ENCODE measurements at places on chromosomes 5 and 9. TPM values are rescaled to one million over a fixed set of nuclear protein-coding genes. Genes with fewer than 3 reads are reported as not detected.

DNA sequence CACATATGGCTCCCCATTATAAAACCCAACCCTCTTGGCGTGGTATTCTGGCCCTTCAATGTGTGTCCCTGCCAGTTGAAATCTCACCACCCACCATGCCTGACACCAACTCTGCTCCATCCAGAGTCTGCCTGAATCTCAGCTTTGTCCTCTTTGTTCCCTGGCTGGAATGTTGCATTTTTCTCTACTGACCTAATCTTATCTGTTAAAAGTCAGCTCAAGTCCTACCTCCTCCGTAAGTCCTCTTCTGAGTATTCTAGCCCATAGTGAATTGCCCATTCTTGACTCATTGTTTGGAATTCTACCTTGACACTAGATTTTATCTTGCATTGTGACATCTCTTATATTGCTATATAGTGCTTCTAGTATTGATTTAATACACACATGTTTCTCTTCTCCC is 207.1 kb upstream of the VLDLR start:
- H3K4me3 ChIP-seq: no peak overlapping the region
- no peak overlapping the region for H3K27ac ChIP-seq
- H3K36me3 ChIP-seq: no peaks in the 10 kb centered on the region

- H3K27me3 ChIP-seq: no peaks in the 10 kb centered on the region
- no peak overlapping the region for H3K27ac ChIP-seq
- peaks cover 32% of the 10 kb centered on the region for H3K4me1 ChIP-seq
- no peak overlapping the region for H3K4me3 ChIP-seq
Observed at GRCh38 chr5:150111122-150111521, 24.8 kb upstream of the CSF1R start.

DNA sequence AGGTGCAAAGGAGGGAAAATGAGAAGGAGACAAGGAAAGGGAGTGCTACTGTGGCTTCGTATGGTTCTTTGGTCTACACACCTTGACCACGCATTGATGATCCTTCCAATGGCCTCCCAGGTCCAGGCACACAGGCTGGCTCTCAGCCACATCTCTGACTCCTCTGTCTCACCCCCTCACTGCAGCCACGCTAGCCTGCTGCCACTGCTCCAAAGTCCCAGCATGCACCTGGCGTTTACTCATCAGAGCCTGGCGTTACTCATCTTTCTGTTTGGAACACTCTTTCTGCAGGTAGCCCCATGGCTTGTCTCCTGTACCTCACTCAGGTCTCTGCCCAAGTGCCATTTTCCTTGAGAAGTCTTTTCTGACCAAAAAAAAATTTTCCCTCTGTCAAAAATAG is 195.5 kb downstream of the SNCAIP start:
- no peak overlapping the region for H3K4me3 ChIP-seq
- no peaks in the 10 kb centered on the region for H3K27me3 ChIP-seq
- H3K4me1 ChIP-seq: no peaks in the 10 kb centered on the region

DNA sequence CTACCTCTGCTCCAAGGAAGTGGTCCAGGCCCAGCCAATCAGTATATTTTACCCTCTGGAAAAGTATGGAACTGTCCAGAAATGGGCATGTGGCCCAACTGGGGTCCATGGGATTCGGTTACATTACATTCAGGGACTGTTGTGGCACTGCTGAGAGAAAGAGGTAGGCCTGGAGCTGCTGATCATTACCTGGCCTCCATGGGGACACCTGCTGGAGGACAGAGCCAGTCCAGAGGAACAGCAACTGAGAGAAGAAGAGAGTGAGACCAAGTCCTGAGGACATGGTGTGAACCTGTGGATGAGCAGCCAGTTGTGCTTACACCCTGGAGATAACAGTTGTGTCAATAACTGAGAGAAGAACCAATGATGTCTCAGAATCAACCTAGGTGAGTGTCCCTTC is 48.2 kb downstream of the HMHB1 start:
- no peaks in the 10 kb centered on the region for H3K27me3 ChIP-seq
- no peak overlapping the region for H3K27ac ChIP-seq
- H3K4me1 ChIP-seq: no peaks in the 10 kb centered on the region
- no peak for DNase-seq

GRCh38 chr5:5159282-5160103 is 19.4 kb downstream of the ADAMTS16 start:
- no peaks in the 10 kb centered on the region for H3K4me1 ChIP-seq
- H3K36me3 ChIP-seq: no peaks in the 10 kb centered on the region
- no peaks in the 10 kb centered on the region for H3K27me3 ChIP-seq
- H3K27ac ChIP-seq: no peak overlapping the region

GRCh38 chr9:135183528-135184180 is 96.2 kb downstream of the OLFM1 start:
- H3K27me3 ChIP-seq: no peaks in the 10 kb centered on the region
- H3K27ac ChIP-seq: no peak overlapping the region
- no peaks in the 10 kb centered on the region for H3K36me3 ChIP-seq
- DNase-seq: no peak
- H3K4me1 ChIP-seq: no peaks in the 10 kb centered on the region

DNA sequence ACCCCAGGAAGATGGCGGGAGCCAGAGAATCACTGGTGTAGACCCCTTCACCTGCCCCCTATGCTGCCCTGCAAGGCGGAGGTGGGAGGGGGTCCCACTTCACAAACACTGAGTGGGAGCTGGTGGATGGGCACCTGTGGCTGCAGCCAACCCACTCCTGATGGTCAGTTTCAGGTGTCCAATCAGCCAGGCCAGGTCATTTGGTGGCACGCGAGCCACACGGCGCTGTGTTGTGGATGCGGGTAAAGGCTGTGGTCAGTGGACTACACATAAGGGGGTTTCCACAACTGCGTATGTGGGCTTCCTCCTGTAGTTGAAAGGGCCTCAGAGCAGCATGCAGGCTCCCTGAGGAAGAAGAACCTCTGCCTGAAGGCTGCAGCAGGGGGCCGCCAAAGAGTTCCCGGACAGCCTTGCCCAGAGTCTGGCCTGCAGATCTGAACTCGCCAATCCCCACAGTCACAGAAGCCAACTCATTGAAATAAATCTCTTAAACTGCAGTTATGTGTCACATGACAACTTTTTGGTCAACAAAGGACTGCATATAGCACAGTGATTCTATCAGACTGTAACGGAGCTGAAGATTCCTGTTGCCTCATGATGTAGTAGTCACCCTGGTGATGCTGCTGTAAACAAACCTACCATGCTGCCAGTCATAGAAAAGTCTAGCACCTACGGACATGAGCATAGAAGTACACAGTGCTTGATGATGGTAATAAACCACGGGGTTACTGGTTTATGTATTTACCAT is 284.7 kb upstream of the IRX2 start:
- H3K4me3 ChIP-seq: no peak overlapping the region
- H3K27me3 ChIP-seq: no peaks in the 10 kb centered on the region
- H3K4me1 ChIP-seq: no peaks in the 10 kb centered on the region
- H3K27ac ChIP-seq: no peak overlapping the region
- no peak for DNase-seq

DNA sequence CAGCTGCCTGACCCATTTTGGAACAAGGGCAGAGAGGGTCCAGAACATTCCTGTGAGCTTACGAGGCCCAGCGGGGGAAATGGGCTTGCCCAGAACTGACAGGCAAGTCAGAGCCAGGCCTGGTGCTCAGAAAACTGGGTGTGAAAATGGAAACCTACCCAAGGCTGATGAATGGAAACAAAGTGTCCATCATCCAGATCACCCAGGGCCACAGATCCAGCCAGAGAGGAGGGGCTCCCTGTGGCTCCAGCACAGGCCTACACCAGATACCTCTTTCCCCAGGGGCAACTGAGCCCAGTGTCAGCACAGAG is 3.1 kb downstream of the CLTB start:
- no peak overlapping the region for H3K4me3 ChIP-seq
- H3K4me1 ChIP-seq: peaks cover 17% of the 10 kb centered on the region

GRCh38 chr5:6780802-6781391 is 67.7 kb downstream of the TENT4A start:
- H3K4me3 ChIP-seq: no peak overlapping the region
- no peak overlapping the region for H3K27ac ChIP-seq
- H3K36me3 ChIP-seq: no peaks in the 10 kb centered on the region
- no peak for DNase-seq
- H3K4me1 ChIP-seq: no peaks in the 10 kb centered on the region

DNA sequence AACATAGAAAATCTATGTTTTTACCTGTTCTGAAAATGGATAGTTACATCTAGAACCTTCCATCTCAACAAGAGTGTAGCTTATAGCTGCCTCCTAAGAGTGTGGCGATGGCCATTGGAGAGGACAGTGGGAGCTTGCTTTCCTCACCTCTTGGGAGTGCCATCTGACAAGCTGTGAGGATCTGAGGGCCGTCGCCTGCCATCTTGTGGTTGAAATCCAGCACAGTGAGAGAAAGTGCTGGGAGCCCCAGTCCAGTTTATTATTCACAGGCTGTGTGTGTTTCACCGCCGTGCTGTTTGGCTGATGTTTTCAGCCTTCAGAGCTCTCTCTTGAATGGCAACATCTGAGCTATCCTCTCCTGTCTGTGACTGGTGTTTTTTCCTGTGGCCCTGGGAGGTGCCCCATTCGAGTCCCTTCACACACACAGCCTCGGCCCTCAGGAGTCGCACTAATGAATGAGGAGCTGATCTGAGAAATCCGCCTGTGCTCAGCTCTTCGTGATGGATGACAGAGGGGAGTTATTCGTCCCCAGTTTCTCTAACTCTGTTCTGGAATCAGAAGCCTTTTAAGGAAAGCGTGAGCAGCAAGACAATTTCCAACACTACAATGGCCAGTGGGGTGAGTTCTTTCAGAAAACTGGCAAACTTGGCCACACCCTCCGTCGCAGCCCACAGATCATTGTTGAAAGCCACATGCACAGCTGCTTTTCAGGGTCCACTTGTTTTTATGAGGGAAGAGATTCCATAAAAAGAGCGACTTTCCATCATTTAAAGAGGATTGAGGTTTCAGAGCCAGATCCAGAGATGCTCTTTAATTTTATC is 170.3 kb downstream of the PDZD2 start:
- peaks cover 2% of the 10 kb centered on the region for H3K4me1 ChIP-seq
- peak; percentile 73 for DNase-seq
- peaks cover 5% of the 10 kb centered on the region for H3K27me3 ChIP-seq
- H3K27ac ChIP-seq: no peak overlapping the region
- H3K36me3 ChIP-seq: no peaks in the 10 kb centered on the region
- H3K4me3 ChIP-seq: no peak overlapping the region

DNA sequence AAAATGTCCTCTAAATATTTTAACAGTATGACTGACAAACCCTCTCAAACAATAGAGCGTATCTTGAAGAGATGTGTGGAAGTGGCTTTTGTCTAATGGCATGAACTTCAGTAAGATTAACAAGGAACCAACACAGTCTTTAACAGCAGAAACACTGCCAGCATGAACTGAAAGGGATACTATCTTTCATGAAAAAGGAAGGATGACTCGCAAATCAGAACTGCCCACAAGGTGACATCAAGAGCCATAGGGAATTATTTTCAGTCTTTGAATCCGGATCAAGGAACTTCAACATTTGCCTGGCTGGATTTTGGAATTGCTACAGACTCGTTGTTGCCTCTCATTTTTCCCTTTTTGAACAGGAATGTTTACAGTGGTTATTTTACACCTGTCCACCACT is 5.1 kb upstream of the HEXB start:
- no peaks in the 10 kb centered on the region for H3K4me1 ChIP-seq
- peak; percentile 36 for DNase-seq
- H3K27ac ChIP-seq: no peak overlapping the region
- H3K27me3 ChIP-seq: no peaks in the 10 kb centered on the region
- no peaks in the 10 kb centered on the region for H3K36me3 ChIP-seq

- H3K4me1 ChIP-seq: no peaks in the 10 kb centered on the region
- no peaks in the 10 kb centered on the region for H3K27me3 ChIP-seq
- DNase-seq: no peak
- H3K4me3 ChIP-seq: no peak overlapping the region
- no peak overlapping the region for H3K27ac ChIP-seq
Observed at GRCh38 chr5:42826757-42827515, 15.2 kb upstream of the SELENOP start.

GRCh38 chr9:82491604-82492003 is 503.0 kb downstream of the SPATA31D1 start:
- no peaks in the 10 kb centered on the region for H3K27me3 ChIP-seq
- no peak overlapping the region for H3K4me3 ChIP-seq
- no peaks in the 10 kb centered on the region for H3K36me3 ChIP-seq
- H3K27ac ChIP-seq: no peak overlapping the region
- DNase-seq: peak; percentile 47

GRCh38 chr9:31799953-31800609 is 584.4 kb upstream of the ACO1 start:
- H3K4me3 ChIP-seq: no peak overlapping the region
- no peaks in the 10 kb centered on the region for H3K4me1 ChIP-seq
- H3K27me3 ChIP-seq: no peaks in the 10 kb centered on the region
- peak; percentile 11 for DNase-seq

DNA sequence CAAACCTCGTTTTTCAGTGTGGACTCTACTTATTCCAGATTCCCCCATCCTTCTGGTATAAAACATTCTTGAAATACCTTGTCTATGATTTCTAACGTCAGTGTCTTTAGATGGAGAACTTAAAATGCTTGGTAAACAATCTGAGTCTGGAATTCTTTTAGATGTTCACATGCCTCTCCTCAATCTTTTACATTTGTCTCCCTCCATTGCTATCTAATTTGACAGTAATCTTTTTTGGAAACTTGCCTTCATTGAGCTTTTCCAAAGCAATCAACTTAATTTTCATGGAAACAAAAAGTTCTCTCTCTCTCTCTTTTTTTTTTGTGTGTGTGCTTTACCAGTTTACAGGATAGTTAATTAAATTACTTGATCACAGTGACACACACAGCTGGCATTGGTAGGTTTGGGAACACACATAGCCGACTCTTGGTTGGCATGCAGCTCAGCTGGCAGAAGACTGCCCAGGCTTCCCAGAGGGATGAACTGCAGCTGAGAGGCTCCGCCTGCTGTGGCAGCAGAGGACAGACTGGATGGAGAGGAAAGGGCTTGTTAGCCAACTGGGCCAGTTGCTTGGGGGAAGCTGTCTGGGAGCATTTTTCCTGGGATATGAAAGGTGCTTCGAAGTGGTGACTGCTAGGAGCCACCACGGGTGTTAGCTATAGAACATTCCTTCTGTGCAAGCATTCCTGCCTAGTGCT is 271.3 kb downstream of the ZSWIM6 start:
- DNase-seq: peak; percentile 48
- H3K36me3 ChIP-seq: no peaks in the 10 kb centered on the region
- no peak overlapping the region for H3K4me3 ChIP-seq
- H3K4me1 ChIP-seq: no peaks in the 10 kb centered on the region
- no peak overlapping the region for H3K27ac ChIP-seq

DNA sequence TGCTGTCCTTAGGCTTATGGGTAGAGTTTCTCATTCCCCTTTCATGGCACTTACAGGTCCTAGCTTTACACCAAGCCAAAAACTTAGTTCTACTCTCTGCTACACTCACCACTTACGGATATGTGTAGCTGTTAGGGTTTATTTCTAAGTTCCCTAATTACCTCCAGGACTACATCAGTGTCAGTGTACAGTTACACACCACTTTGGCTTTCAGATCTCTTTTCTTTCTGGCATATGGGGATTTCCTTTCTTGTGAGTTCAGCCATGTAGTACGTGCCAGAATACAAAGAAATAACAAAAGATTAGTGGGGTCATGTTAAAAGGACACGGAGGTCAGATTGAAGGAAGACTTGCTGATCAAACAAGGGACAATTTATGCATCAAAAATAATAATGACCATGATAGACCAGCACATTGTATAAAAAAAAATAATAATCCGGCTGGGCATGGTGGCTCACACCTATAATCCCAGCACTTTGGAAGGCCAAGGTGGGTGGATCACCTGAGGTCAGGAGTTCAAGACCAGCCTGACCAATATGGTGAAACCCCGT is 41.8 kb downstream of the LYRM7 start:
- no peaks in the 10 kb centered on the region for H3K27me3 ChIP-seq
- H3K27ac ChIP-seq: no peak overlapping the region
- H3K36me3 ChIP-seq: no peaks in the 10 kb centered on the region
- DNase-seq: no peak

The ABO gene
- total RNA-seq: not detected

The PROB1 gene
- total RNA-seq: 0.77 TPM

The HBEGF gene
- 1.8 TPM for total RNA-seq

The FGF1 gene
- 0.77 TPM for total RNA-seq

The ZNF454 gene
- total RNA-seq: 3.1 TPM

The SPINK4 gene
- not detected for total RNA-seq

The NR5A1 gene
- not detected for total RNA-seq

The CRHBP gene
- 0.17 TPM for total RNA-seq
